Pulmonary artery endothelial cell (primary cell): ENCODE measurements at places on chromosomes 5 and 9.

DNA sequence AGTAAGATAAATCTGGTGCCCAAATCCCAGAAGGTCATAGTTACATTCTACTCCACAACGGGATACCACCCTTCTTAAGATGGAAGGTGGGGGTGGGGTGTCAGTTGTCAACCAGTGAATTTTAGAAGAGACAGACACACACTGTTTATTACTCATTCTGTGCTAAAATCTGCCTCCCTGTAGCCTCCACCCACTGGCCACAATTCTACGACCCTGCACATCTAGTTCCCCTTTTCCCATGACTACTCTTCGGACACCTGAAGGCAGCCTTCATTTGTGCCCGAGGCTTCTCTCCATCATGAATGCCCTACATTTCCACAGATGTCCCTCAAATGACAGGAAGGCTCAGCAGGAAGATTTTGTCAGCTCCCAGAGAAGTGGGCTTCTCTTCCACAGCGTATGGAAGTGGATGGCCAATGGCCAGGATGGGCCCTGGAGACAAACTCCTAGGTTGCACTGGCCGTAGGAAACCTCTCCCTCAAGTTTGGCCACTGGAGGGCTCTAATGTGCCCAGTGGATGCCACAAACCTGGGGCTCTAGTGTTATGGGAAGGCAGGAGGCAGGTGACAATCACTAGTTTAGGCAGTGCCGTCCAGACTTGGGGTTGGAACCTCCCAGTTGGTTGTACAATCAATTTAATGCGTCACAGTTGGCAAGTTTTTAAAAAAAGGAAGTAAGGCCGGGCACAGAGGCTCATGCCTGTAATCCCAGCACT is 46.6 kb downstream of the PTPN3 start:
- no peak for DNase-seq

- no peak for DNase-seq
Observed at GRCh38 chr5:134511796-134512660, 13.4 kb upstream of the JADE2 start.

GRCh38 chr5:76332611-76333205 is 70.4 kb upstream of the IQGAP2 start:
- no peak for DNase-seq

GRCh38 chr5:75654693-75655295 is 43.5 kb downstream of the ANKDD1B start:
- no peak for DNase-seq

DNA sequence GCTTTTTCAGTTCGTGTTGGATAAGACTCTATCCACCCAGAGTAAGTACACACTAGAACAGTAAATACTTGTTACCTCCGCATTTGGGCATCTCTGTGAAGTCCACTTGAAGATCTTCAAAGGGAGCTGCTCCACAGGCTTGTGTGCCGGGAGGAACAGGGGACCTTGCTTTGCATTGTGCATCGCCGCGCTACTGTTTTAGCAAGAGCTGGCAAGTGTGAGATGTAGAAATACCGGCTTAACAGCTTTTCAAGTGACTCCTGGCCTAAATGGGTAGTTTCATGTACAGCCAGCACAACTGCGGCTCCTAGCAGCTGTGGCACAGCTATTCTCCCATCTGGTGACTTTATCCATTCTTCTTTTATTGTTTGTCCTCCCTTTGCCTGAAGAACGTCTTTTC is 8.4 kb upstream of the ZNF354C start:
- no peak for DNase-seq

DNA sequence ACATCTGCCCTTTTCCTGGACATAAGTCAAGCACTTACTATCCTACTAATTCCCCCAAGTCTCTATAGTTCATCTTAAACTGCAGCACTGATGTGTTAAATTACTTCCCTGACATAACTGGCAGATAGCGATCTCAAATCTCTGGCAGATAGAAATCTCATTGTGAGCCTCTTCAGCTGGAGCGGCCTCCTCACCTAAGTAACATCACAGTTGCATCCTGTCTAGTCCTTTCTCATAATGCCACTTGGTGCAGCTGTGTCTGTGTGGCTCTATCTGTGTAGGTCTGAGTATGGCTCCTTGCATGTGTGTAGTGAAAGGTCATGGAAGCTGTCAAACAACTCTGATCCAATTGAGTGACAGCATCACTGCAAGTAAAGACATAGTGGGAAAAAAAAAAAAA is 53.6 kb upstream of the FST start:
- DNase-seq, result no peak

DNA sequence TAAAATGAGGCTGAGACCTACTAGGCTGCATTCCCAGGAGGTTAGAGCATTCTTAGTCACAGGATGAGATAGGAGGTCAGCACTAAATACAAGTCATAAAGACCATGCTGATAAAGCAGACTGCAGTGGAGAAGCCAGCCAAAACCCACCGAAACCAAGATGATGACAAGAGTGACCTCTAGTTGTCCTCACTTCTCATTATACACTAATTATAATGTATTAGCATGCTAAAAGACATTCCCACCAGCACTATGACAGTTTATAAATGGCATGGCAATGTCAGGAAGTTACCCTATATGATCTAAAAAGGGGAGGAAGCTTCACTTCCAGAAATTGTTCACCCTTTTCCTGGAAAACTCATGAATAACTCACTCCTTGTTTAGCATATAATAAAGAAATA is 88.6 kb downstream of the PLPPR1 start:
- DNase-seq, result peak; percentile 40

DNA sequence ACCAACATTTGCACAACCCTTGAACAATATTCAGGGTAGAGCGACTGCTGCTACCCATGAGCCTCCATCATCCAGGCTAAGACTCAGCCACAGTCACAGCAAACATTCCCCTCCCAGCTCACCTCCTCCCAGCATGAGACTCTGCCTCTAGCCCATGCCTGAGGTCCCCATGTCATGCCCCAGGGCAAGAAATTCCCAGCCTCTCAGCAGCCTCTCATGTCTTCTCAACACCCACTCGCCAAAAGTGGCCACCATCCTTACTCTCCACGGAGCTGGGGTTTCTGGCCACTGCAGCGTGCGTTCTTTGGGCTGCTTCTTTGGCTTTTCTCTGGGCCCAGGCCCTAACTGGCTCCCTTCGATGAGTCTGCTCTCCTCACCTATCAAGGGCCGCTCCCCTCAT is 82.2 kb downstream of the NSUN2 start:
- no peak for DNase-seq

DNA sequence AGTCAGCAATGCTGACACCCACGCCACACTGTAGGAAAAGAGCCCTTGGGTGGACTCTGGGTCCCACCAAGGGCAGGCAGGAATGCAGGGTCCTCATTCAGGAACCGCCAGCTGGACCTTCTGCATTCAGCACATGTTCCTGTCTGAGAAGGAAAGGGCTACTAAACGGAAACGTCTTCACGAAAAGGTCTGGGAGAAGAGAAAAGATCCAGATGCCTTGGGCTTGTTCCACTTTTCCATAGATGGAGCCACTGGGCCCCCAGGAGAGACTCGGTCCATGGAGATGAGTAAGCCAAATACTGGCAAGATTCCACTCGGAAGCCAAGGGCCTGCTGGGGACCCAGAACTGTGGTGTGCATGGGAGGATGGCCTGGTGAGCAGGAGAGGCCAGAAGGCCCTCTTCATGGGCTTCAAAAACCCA is 38.4 kb downstream of the LHFPL2 start:
- no peak for DNase-seq

GRCh38 chr9:109880276-109881169 is 100.5 kb downstream of the PALM2AKAP2 start:
- DNase-seq, result no peak

GRCh38 chr5:65066387-65067146 is 297.8 kb downstream of the CWC27 start:
- DNase-seq, result no peak

DNA sequence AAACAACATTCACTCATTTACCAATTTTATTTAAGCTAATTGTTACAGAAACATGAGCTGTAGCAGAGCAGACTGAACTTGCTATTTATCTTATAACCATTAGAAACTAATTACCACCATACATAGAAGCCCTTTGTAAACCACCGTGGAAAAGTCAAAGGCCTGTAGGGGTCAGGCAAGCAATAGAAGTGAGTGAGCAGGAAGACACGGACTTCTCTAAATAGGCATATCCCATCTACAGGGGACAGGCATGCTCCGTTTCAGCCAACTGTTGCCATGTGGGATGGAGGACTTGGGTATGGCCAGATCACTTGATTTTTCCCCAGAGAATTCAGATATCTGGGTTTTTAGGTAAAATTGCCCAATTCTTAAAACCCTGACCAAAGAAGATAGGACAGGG is 44.8 kb downstream of the PRRC1 start:
- DNase-seq, result no peak

DNA sequence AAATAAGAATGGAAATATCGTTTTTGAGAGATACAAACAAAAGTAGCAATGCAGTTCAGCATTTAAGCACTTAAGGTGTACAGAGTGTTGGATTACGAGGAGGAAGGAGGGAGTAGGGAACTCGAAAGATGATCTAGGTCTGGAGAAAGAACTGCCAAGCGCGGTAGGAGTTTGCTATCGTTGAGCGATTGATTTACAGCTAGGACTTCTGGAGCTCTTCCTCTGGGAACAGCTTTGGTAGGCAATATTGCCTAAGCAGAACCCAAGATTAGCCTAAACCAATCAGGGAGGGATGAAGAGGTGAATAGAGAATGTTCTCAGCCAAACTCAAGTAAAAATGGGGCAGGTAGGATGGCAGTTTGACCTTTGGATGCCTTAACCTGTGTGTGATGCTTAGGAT is 965 bp downstream of the CLTA start:
- no peak for DNase-seq

DNA sequence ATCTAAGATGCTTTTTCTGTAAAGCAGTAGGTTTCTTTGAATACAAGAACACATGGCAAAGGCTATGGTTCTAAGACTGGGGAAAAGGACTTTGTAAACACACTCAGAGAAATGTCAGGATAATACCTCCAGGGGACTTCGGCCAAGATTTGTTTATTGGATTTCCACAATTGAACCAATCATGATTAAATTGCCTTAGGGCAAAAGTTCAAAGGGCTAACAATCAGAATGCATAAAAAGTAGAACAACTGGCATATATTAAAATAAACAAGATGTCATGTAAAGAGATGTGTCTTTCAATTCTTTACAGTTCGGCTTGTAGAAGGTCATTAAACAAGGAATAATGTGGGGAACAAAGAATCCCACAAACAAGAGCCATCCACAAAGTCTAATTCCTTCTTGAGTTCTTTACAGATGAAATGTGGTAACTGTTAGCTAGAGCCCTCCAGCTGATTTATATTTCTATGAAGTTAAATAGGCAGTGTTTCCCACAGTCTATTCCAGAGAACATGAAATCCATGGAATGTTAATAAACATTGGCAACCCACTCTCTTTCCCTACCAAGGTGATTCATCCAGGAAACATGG is 565.5 kb downstream of the ZNF608 start:
- DNase-seq, result no peak

DNA sequence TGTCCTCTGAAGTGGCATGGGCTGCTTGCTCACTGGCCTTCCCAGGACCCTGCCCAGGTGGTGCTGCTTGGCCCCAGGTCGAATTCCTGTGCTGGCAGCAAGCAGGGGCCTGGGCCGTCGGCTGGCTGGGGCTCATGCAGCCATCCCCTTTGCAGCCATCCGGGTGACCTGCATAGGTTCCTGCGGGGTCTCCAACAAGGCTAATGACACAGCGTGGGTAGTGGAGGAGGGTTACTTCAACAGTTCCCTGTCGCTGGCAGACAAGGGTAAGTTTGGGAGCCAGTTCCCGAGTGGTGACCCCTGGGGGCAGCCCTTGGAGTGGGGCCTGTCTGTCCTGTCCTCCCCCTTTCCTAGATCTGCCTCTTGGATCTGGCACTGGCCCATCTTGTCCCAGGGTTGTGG is 6.1 kb upstream of the EHMT1 start:
- DNase-seq, result no peak
